Natural killer cell (primary cell): ENCODE measurements at places on chromosomes 5 and 9. TPM values are rescaled to one million over a fixed set of nuclear protein-coding genes. Genes with fewer than 3 reads are reported as not detected.

Gene CD72
- total RNA-seq, result 27.0 TPM

Gene PLPPR1
- total RNA-seq, result not detected

Gene OR1J1
- not detected for total RNA-seq

Gene PCDHAC2
- total RNA-seq, result not detected

Gene TMEM232
- total RNA-seq, result 0.66 TPM

Gene DCAF10
- 21.0 TPM for total RNA-seq

Gene ADAMTSL1
- not detected for total RNA-seq

Gene RGS14
- total RNA-seq, result 57.3 TPM

Gene HMCN2
- total RNA-seq, result not detected

Gene BTNL8
- not detected for total RNA-seq

Gene SEMA6A
- not detected for total RNA-seq

Gene SLC25A48
- total RNA-seq, result not detected

Gene PCDHGC3
- total RNA-seq, result 1.5 TPM

Gene CAMK4
- total RNA-seq, result 7.2 TPM

Gene EGFL7
- 0.28 TPM for total RNA-seq

Gene PCDHB16
- not detected for total RNA-seq

Gene AP3S1
- total RNA-seq, result 57.9 TPM

Gene FOXE1
- total RNA-seq, result not detected

Gene DDX4
- total RNA-seq, result not detected

Gene RC3H2
- total RNA-seq, result 77.3 TPM

Gene SHC3
- total RNA-seq, result 0.02 TPM

Gene PCDHB2
- not detected for total RNA-seq

Gene BSPRY
- 3.3 TPM for total RNA-seq

Gene SLC23A1
- not detected for total RNA-seq

Gene PLPP7
- total RNA-seq, result 0.28 TPM

Gene ZBED3
- total RNA-seq, result 2.6 TPM

Gene DMGDH
- total RNA-seq, result 0.43 TPM

Gene GPR150
- total RNA-seq, result 0.63 TPM

Gene CATSPER3
- 0.55 TPM for total RNA-seq

Gene IFNK
- total RNA-seq, result not detected

Gene IFNB1
- total RNA-seq, result not detected

Gene PKD2L2
- not detected for total RNA-seq

Gene IFNE
- total RNA-seq, result not detected

Gene IL31RA
- not detected for total RNA-seq

Gene PCDHA5
- not detected for total RNA-seq

Gene TAS2R1
- total RNA-seq, result not detected

Gene DMRT2
- total RNA-seq, result not detected

Gene ANGPTL2
- not detected for total RNA-seq

Gene MYMK
- not detected for total RNA-seq

Gene ALDH1A1
- 1.7 TPM for total RNA-seq

Gene JAKMIP2
- total RNA-seq, result 12.2 TPM

Gene PRELID2
- total RNA-seq, result 1.5 TPM

Gene STPG3
- total RNA-seq, result not detected

Gene PRDM9
- not detected for total RNA-seq

Gene TXNDC8
- not detected for total RNA-seq

Gene QRFP
- not detected for total RNA-seq

Gene ADAMTS6
- 1.1 TPM for total RNA-seq

Gene ST6GALNAC4
- total RNA-seq, result 33.0 TPM

Gene FAM81B
- total RNA-seq, result not detected

Gene SH3GL2
- total RNA-seq, result not detected

Gene DMRT3
- not detected for total RNA-seq

Gene ENTPD2
- not detected for total RNA-seq

Gene TMEM174
- not detected for total RNA-seq

Gene COL15A1
- total RNA-seq, result 0.19 TPM

Gene RPP25L
- total RNA-seq, result 9.3 TPM

Gene GMCL2
- total RNA-seq, result not detected

Gene NAIP
- 38.8 TPM for total RNA-seq

Gene PCDH1
- total RNA-seq, result 39.2 TPM

Gene SPATA6L
- 4.7 TPM for total RNA-seq
